Right atrium auricular region (tissue), 2 donors: ENCODE measurements at places on chromosomes 13 and 19.

DNA sequence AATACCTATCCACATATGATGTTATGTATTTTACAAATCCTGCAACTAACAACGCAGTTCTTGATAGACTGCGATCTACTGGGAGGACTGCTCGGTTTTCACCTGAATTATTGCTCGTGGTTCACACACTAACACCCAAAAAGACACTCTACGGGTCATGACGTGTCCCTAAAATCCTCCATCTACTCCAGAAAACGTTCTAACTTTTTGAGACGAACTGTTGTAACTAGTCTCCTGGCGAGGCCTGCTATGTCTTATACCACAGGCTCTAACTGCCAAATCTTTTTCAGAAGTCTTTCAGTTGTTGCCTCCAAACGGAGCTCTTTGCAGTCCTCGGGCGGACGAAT lies 108.2 kb downstream of the KCNRG start:
- no peak for DNase-seq

DNA sequence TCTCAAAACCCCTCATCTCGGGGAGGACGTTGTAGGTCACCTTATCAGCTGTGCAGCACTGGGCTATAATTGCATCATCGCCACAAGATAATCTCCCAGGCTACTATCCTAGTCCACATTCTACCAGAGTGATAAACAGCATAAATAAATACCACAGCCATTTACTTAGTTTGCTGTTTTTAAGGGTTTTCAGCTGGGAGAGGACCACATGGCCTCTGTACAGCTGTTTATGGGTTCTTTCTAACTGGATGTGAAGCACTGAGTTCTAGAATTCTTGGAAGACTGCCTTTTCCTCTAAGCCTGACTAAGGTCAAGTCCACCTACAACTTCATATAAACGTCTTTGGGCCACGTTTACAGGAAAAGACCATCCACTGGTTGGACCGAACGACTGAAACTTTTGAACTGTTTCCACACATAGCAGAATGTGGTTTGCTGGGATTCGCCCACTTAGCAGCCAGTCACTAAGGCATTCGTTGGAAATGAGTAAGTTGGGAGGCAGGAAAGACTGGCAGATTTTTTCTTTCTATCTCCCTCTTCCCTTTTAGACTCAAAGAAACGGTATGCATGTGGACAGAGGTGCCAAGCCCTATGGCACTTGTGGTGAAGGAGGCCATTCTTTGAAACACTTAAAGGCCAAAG lies 752.5 kb upstream of the SGCG start:
- peak; percentile 62 for DNase-seq

DNA sequence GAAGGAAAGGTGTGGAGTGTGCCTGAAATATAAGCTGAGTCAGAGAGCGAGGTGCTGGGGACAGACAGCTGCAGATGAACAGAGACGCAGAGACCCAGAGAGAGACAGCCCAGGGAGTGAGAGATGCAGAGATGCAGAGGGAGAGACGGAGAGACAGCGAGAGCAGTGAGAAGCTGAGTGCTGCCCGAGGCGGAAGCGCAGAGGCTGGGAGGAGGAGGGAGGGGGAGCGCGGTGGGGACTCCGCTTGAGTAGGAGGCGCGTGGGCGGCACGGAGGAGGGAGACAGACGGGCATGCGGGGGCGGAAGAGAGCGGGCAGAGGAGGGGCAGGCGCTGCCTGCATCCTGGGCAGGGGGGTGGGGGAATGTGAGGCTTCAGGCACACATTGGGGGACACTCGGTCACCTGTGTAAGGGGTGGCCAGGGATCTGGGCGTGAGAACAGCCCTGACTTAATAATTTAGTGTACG lies 25.7 kb downstream of the SLC8A2 start:
- DNase-seq, result no peak

- DNase-seq, result no peak
Observed at GRCh38 chr19:47779524-47780214, 1.2 kb downstream of the SELENOW start.

DNA sequence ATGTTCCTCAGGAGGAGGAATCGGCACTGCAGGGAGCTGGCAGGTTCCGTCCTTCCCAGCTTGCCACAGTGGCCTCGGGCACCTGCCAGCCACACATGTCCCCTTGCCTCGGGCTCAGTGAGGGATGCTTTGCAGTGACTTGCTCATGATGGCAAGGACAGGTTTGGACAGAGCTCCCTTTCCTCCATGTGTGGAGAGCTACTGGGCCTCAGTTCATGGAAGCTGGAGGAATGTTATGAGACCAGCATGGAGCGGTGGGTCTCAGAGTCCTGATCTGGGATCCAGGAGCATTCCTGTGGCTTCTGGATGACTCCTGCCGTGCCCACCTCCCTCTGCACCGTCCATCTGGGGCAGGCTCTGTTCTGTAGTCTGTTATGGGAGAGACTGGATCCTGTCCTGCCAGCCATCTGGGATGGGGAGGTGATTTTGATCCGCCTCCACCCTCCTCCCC lies 59.2 kb downstream of the SIPA1L3 start:
- no peak for DNase-seq

- no peak for DNase-seq
Observed at GRCh38 chr13:90950160-90950559, 397.3 kb upstream of the MIR17HG start.

DNA sequence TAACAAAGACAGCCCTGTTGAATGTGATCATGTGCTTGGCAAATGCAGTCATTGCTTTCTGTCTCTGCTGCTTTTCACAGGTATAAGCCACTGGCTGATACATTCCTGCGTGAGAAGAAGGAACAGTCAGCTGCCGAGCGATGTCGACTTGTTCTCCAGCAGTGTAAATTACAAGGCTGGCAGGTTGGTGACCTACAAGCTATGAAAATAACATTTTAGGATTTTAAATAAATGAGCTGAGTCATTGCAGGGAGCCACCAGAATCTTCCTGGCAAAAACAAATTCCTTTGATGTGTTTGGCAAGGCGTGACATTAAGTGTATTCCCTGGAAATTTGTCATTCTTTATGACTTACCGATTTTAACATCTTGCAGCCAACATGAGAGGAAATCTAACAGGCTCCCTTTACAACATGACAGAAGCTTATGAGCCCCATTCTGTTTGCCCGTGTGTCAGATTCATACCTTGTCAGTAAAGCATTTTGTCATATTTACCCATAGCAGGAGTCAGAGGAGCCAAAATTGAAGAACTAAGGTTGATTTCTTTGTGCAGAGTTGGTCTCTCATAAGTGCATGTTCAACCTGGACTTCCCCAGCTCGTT lies 471.4 kb downstream of the MYO16 start:
- DNase-seq, result no peak

DNA sequence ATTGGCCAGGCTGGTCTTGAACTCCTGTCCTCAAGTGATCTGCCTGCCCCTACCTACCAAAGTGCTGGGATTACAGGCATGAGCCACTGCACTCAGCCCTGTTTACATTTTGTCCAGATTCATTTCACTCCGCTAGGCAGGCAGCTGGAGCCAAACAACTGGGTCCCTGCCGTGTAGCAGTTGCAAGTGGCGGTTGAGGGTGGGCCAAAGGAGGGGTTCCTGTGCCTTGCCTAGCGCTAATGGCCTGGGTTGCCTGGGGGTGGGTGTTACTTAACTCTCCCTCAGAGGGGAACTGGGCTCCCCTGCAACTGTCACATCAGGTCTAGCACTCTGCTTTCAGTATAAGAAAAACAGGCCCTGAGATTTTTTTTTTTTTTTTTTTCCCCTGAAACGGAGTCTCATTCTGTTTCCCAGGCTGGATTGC lies 7.4 kb downstream of the ACP5 start:
- no peak for DNase-seq

DNA sequence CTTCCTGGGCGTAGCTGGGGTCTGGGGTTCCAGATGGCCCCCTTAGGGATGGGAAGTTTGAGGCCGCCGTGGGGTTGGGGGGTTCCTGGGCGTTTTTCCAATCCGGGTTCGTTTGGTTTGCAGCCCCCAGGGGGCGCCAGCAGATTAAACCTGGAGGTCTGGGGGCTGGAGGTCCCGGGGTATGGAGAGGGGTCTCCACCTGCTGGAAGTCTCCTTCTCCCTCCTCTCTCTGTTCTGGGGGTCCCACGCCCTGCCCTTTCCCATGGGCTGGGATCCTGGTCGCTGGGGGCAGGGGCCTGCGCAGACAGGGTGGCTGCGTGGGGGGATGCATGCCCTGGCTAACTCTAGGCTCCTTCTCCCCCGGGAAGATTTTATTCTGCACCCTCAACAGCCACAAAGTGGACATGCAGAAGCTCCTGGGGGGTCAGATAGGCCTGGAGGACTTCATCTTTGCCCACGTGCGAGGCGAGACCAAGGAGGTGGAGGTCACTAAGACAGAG lies 899 bp downstream of the GIPC3 start:
- no peak for DNase-seq

DNA sequence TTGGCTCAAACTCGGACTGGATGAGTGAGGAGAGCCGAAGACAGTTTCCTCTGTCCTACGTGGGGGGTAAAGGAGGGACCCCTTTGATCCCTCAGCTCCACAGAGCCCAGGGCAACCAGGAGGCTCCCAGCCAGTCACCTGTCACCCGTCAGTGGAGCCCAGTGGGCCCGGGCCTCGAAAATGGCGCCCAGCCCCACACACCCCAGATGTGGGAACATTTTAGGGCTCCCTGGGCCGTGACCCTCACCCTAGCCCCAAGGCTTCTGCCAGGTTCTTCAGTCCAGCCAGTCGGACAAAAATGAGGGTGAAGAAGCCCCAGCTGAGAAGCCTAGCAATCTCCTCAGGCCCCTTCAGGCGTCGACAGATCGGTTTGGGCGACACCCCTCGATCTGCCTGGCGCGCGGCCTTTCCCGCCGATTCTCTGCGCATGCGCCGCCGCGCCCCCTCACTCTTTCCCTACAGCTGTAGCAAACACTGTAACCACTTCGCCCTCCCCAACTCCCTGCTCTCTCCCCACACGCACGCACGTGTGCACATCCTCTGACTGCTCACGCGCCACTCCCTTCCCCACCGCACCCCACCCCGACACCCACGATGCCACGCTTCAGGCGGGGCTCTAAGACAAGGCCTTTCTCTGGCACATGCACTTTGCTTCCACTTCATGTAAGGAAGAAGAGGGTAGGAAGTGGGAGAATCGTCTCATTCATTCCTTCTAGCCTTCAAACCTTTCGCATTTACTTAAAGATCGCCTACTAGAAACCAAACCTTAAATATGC lies at the start of gene SLC6A16:
Gene SLC6A16, minus strand, starts transcription at position 391 of the 776 bp plus-strand sequence. CDS start 13,844 bp downstream, outside the sequence.
- DNase-seq, result peak; percentile 21

GRCh38 chr13:76380446-76381065 lies 505.6 kb downstream of the KCTD12 start:
- no peak for DNase-seq

GRCh38 chr19:13827656-13828055 lies 32.4 kb downstream of the ZSWIM4 start:
- DNase-seq, result no peak

DNA sequence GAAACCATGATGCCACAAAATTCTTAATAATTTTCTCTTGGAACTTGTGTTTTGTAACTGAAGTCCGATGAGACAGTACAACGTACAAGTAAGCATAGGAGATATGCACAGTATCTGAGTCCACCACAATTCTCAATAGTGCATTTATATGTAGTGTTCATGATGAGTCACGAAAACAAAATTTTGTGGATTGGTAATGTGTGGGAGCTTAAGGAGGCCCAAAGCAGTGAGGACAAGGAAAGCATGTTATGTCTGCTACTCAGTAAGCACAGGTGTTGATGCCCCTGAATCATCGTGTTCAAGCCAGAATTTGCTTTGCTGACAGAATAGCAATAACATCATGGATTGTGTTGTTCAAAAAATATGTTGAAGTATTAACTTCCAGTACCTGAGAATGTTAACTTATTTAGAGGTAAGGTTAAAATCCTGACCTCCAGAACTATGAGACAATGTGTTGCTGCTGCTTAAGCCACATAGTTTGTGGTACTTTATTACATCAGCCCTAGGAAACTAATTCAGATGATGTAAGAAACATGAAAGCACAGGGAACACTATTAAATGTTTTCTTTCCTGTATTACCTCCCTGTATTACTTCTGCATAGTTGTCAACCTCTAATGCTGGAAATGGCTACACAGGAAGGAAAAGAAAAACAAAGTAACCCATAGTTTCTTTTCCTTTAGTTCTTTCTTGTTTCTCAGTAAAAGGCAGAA lies 201.3 kb downstream of the SLITRK6 start:
- DNase-seq, result no peak

DNA sequence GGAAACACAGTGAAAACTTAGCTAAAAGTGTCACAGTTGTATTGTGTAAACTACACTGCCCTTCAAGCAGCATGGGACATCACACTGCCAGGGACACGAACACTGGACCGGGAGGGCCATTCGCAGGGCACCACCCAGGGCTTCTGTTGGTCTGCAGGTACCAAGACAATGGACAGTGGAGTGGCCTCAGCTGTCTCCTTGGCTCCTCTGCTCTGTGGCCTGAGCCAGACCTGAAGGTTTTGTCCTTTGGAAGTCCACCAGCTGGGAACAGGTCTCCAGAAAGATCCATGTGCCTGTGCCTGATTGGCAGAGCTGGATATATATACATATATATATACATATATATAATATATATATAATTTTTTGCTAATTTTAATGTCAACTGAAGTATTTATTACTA lies 149.8 kb downstream of the ZNF536 start:
- DNase-seq, result no peak

DNA sequence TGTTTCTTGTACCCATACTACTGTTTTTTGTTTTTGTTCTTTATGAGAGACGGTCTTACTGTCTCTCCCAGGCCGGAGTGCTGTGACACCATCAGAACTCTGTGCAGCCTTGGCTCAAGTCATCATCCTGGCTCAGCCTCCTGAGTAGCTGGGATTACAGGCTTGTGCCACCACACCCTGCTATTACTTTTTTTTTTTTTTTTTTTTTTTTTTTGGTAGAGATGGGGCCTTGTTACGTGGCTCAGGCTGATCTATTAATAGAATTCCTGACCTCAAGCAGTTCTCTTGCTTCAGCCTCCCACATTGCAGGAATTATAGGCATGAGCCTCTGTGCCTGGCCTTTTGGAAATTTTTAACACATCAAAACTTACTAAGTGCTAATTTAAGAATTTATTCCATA lies 2.9 kb upstream of the ZNF304 start:
- no peak for DNase-seq

GRCh38 chr13:71217827-71218226 lies 649.2 kb downstream of the DACH1 start:
- DNase-seq, result no peak

- DNase-seq, result no peak
Observed at GRCh38 chr13:99395436-99395835, 88.2 kb upstream of the GPR183 start.

DNA sequence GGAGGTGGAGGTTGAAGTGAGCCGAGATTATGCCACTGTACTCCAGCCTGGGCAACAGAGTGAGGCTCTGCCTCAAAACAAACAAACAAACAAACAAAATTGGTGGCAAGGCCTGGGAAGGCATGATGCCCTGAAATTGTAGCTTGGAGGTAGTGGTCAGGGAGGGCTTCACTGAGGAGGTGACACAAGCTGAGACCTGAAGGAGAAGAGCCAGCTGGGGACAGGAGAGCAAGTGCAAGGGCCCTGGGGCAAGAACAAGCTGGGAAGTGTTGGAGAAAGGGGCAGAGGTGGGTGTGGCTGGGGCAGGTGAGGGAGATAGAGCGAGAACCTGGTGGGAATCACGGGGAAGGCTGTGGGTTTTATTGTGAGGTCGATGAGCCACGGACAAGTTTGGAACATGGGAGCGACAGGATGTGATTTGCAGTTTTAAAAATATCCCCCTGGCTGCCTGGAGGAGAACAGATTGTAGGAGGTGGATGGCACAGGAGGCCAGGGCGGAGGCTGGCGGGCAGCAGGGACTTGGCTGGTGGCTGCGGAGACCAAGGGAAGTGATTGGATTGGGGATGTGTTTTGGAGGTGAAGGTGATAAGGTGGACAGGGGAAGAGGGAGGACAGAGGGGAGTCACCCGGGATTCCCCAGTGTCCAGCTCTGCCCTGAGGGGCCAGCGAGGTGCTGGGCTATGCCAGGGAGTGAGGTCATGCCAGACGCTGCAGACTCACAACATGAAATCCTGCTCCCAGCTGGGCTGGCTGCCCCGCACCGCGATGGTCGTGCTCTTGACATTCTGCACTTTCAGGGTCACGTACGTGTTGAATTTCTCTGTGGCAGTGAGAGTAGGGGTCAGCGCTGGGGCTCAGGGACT lies 14.0 kb downstream of the UNC13A start:
- DNase-seq, result no peak
